Suppressor macrophage treated with lipopolysaccharide for 1 hour (primary cell): ENCODE measurements at places on chromosomes 12 and 14.

- no peak for DNase-seq
Measured at GRCh38 chr12:45582986-45583659, 146.4 kb upstream of the ARID2 start.

DNA sequence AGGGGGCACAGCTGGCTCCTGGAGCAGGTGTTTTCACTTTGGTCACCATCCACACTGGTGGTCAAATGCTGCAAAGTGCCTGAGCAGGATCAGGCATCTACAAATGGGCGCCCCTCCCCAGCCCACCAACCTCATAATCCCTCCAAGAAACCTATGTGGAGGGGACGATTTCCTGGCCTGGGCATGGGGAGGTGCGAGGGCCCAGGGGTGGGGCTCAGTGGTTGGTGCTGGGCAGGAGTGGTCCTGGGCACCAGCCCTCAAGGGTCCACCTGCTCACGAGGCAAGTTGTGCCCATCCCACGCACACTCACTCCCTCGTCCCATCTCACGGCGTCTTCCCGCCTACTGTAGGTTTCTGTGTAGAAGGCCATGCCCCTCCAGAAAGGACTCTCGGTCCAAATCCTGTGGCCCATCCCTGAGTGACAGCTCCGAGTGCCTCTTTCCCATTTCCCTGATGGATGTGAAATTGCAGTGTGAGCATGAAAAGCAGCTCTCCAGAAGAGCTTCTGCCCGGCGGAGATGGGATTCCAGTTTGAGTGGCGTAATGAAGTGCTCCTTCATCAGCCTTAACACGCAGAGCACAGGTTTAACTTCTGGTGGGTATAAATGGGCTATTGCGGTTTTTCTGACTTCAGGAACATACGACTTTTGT is 36.9 kb downstream of the SLC15A4 start:
- no peak for DNase-seq

GRCh38 chr12:50052964-50053363 is 4.4 kb upstream of the ASIC1 start:
- no peak for DNase-seq

DNA sequence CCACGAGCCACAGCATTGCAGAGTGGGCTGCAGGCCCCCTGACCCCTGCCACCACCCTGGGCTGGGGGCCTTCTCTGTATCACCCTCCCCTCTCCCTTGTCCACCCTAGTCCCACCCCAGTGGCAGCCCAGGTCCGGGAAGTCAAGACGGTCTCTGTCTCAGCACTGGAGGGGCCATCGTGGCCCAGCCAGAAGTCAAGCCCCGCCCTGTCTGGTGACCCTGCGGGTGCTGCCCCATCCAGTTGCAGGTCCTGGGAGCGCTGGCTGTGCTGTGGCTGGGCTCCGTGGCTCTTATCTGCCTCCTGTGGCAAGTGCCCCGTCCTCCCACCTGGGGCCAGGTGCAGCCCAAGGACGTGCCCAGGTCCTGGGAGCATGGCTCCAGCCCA is 2.7 kb downstream of the PLD4 start:
- DNase-seq, result no peak

- no peak for DNase-seq
Measured at GRCh38 chr14:34742270-34743115, 28.1 kb upstream of the CFL2 start.

- peak; percentile 97 for DNase-seq
Measured at GRCh38 chr14:76829013-76829365, 2.8 kb downstream of the LRRC74A start.

DNA sequence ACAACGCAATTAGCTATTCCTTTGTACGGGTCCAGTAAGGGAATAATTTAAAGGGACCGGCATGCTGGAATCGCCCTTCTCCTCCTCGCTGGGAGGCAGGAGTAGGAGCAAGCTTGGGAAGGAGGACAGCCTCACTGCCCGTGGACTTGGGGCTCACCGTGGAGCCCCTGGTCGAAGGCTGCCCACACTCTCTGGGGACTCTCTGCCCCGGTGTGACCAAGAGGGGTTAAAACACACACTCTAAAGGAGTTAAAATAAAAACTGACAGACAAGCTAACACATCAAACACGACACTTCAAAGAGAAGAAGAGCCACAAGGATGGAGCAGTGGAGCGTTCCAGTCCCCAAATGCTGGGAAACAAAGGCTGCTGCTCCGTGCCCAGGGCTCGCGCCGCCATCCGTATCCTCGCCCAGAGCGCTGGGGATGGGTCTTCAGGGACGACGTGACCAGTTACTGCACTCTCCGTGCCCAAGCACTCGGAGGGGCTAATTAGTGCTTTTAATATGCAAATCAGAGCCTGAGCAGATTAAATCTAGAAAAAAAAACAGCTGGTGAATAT is 123.3 kb downstream of the PAPOLA start:
- no peak for DNase-seq

- DNase-seq, result peak; percentile 22
Measured at GRCh38 chr14:61215222-61216020, 65.7 kb downstream of the TMEM30B start.
